HT1080 (cell line): ENCODE measurements at places on chromosomes 2 and 18. TPM values are rescaled to one million over a fixed set of nuclear protein-coding genes. Genes with fewer than 3 reads are reported as not detected.

The CTAGE1 gene
- total RNA-seq: not detected in 2 replicates

The AGXT gene
- not detected in 2 replicates for total RNA-seq

The HAAO gene
- not detected in 2 replicates for total RNA-seq

The SLC14A1 gene
- total RNA-seq: 37.6 and 44.9 TPM in 2 replicates

The PAX8 gene
- total RNA-seq: 5.9 and 11.3 TPM in 2 replicates

The CKAP2L gene
- 21.1 and 33.7 TPM in 2 replicates for total RNA-seq
